ENCODE measurements at places on chromosomes 3 and 15.

GRCh38 chr3:141241616-141242376 is 10.2 kb downstream of the PXYLP1 start:
- DNase-seq: no peak

DNA sequence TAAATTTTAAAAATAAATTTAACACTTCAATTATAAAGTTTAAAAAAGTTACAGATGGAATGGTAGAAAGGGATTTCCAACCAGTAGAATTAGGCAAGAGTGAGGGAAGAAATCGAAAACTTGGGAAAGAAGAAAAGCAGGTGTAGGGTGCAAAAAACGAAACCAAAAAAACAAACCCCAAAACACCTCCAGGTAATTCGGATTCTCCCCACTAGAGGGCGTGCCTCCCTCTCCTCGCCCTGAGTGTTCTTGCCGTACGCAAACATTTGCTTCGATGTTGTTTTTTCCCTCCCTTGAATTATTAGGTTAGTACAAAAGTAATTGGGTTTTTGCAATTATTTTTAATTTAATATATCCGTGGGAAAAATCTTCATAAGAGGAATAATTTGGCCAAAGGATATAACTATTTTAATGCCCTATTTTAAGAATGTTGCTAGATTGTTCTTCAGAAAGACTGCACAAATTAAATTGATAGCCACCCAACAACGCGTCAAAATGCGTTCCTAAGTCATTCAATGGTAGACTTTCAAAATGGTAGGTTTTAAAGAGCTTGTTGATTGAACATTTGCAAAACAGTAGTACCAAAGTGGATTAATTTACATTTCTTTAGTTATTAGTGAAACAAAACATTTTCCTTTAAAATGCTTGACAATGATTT is 63.7 kb downstream of the SLC30A4 start:
- peak; percentile 93 for DNase-seq

- no peak for DNase-seq
These were observed 240.7 kb upstream of the ARHGEF26 start for GRCh38 chr3:153880493-153880892.

DNA sequence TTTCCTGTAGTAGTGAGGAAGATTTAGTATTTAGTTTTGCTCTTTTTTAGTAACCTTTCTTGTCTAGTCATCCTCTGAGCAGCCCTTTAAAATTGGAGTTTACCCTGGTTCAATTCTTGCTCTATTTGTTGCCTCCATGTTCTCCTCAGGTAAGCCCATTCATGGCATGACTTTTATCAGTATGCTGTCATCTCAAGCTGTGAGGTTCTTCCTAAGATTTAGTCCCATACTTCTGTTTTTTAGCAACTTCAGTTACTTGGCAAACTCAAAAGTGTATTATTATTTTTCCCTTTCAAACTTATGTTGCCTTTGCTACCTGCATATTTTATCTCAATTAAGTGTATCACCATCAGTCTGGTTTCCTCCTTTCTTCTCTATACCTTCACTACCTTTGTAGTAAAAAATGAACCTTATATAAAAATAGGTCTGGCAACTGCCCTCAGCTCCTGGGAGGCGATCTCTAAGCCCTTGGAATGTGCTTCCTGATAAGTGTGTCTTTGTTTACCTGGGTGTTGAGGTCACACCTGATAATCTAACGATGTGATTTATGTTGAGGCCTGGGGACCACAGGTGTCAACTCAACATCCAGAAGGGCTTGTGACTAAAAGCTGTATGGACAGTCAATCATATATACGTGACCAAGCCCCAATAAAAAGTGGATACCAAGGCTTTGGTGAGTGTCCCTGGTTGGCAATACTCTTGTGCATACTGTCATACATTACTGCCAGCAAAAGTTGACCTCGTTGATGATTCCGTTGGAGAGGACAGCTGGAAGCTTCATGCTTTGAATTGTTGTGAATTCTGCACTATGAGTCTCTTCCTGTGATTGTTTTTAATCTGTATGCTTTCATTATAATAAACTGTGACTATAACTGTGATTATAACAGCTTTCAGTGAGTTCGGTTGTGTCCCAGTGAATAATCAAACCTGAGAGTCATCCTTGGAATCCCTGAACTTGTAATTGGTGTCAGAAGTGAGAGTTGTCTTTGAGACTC is 3.9 kb downstream of the NSUN3 start:
- DNase-seq: no peak

GRCh38 chr15:67024998-67025368 is 40.4 kb upstream of the SMAD3 start:
- DNase-seq: no peak

DNA sequence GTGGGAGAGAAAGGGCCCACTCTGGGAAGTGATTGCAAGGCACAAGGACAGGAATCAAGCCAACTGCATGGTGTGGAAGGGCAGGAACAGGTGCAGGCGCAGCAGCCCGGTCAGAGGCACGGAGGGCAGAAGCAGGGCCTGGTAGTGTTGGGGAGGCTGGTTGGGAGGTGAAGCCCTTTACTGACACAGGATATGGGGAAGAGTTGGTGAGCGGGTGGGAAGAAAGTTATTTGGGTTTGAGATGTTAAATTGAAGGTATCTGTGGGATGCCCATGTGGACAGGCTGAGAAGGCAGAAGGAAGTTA is 83.6 kb upstream of the ABHD2 start:
- DNase-seq: no peak

GRCh38 chr3:73663495-73663894 is 38.8 kb upstream of the PDZRN3 start:
- DNase-seq: no peak

DNA sequence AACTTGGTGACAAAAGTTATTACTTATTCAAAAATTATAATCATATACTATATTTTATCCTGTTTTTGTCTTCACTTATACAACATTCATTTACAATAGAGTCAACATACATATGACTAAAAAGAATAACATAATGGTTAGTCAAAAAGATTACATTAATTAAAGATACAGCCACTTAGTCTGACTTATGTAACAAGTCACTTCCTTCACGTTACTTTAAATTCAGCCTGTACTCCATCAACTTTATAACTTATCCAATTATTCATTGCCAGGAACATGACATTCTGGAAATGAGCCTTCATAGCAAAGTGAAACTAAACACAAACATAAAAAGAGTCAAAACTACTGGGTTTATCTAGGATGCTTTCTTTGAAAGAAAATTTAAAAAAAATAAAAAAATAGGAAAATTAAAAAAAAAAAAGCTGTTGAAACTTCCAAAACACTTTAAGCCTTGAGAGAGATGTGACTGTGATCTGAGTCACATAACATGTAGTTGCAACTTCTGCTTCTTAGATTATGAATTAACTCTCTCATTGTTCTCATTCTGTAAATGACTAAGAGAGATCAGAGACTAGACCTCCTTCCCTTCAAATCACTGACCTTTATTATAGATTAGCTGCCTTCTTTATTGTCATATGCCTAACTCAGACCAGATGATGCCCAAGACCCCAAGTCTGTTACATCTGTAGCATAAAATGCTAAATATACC is 107.8 kb downstream of the MYRIP start:
- DNase-seq: no peak

GRCh38 chr15:78060232-78060631 is 17.3 kb downstream of the TBC1D2B start:
- DNase-seq: no peak

Measured in stimulated activated CD8-positive, alpha-beta memory T cell treated with anti-CD3 and anti-CD28 coated beads, Interleukin-4, amount 100 ng/mL, for 48 hours (primary cell).